ENCODE measurements at places on chromosomes 1 and 21.

GRCh38 chr1:86650065-86650464, 54.3 kb upstream of the SH3GLB1 start:
- no peak for DNase-seq

- no peak for DNase-seq
These were observed 49.3 kb downstream of the SH3GLB1 start for GRCh38 chr1:86753700-86754099.

- DNase-seq, result no peak
These were observed 288.5 kb upstream of the KAZN start for GRCh38 chr1:14309984-14310383.

DNA sequence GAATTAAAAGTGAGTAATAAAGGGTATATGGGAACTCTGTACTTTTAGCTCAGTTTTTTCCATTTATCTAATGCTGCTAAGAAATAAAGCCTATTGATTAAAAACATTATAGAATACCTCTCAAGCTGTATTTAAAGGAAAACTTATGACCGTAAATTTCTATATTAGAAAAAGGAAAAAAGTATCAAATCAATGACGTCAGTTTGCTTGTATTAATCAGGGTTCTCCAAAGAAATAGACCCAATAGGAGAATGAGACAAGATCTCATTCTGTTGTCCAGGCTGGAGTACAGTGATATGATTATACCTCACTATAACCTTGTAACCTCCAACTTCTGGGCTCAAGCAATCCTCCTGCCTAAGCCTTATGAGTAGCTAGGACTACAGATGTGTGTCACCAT, 15.4 kb upstream of the LRIF1 start:
- no peak for DNase-seq

DNA sequence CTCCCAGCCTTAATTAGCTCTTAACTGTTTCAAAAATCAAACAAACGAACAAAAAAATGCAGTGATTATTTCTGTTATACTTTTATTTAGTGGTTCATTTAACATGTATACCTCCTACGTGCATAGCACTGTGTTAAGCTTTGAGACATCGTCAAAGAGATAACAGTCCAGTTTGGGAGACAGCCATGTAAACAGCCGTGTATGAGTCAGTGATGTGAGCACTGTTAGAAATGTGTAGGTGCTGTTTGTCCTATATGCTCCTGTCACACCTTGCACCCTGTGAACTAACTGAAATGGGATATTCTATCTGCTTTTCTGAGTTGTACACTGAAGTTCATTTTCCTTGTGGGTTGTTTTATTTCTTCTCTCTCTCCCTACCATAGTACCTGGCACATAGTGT, 109.7 kb upstream of the CACYBP start:
- no peak for DNase-seq

DNA sequence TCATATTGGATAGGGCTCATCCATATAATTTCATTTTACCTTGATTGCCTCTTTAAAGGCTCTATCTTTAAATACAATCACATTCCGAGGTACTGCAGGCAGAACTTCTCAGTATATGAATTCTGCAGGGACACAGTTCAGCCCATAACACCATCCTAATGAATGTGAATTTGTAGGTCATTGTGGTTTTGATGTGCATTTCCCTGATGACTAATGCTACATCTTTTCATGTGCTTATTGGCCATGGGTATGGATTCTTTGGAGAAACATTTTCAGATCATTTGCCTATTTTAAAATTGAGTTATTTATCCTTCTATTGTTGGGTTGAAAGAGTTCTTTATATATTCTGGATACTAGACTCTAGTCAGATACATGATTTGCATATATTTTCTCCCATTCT, 9.6 kb upstream of the RPS6KC1 start:
- no peak for DNase-seq

DNA sequence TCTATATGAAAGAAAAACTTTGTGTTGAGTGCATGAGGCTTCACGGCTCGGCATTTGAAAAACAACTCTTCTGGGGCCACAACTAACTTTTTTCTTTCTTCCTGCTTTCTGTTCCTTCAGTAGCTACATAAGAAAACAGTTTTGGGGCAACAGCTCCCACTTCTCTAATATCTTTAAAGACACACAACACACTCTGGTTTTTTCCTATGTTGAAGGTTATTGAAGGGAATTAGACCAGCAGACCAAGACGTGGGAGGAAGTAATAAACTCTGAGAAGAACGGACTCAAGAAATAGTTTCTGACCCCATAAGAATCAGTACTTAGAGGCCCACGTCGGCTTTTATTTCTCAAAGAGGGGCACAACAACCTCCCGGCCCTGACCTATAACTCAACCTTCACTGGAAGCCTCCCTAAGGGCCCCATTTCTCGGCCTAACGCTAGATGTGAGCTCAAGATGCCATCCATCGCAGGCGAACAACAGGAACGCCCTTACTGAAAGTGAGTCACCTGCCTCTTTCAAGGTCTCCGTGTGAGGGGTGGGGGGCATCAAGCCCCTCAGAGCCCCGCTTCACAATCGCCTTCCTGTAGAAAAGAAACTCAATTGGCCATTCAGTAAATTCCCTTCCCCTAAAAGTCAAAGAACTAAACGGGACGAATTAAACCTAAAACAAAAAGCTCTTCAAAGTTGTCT, 844 bp downstream of the ZMYM6 start:
- DNase-seq, result no peak

DNA sequence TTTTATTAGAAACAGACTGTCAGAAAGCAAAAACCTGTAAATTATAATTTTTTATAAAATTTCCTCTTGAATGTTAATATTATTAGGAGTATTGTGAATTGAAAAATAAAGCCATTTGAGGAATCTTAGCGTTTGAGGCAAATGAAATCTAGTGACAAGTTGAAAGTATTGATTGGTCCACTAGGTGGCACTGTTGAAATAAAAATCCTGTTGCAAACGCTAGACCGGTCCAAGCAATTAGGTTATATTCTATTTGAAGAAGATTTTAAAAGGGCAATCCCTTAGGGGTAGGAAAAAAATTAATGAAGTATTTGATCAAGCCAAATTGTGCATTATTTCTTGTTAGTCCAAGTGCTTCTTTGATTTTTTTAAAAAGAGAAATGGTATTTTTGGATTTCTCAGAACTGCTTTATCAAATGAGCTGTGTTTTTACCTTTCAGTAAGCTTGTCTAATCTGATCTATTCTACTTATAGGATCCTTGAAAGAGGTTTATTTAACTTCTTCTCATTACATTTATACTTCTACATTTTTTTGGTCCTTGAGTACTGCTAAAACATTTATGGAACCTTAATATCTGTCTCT, 57.7 kb downstream of the ATG4C start:
- no peak for DNase-seq

DNA sequence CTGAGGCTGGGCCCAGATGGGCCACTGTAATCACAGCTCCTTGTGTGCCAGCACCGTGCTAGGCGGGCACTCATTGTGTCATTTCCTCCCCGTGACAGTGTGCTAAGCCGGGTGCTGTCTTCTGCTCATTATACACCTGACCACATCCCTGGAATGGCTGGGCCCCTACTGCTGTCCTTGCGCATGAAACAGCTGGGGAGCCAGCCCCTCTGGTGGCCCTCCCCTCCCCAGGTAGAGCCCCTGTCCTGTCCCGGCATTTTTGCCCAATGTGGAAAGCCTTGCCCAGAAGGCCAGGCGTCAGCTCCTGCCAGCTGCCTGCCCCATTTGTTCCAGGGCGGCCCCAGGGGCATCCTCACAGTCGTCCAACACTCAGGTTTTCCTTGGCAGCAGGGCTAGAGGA, 107.4 kb upstream of the CASZ1 start:
- no peak for DNase-seq

DNA sequence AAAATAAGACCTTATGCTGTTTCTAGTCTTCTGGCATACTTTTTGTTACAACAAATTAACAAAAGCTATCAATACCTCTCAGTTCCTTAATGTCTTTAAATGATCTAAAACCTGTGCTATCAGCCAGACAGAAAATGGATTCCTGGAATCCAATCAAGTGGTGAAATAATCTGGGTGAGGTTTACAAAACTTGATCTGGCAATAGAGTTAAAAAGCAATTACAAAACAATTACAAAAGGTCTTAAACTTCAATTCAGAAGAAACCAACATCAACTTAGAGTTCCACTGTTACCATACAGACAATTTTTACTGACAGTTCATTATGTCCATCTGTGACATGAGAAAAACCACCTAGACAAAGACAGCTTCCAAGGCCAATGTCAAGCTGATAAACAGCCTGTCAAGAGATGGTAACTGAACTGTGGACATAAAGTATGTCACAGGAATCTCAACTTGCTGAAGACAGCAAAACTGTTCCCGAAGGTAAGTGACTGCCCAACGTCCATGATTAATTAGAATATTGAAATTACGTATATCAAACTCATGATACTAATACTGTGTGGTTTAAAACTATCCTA, 17.4 kb downstream of the ZZZ3 start:
- no peak for DNase-seq

All from activated CD4-positive, CD25-positive, alpha-beta regulatory T cell (primary cell).